ENCODE measurements at places on chromosomes 5 and 9.

DNA sequence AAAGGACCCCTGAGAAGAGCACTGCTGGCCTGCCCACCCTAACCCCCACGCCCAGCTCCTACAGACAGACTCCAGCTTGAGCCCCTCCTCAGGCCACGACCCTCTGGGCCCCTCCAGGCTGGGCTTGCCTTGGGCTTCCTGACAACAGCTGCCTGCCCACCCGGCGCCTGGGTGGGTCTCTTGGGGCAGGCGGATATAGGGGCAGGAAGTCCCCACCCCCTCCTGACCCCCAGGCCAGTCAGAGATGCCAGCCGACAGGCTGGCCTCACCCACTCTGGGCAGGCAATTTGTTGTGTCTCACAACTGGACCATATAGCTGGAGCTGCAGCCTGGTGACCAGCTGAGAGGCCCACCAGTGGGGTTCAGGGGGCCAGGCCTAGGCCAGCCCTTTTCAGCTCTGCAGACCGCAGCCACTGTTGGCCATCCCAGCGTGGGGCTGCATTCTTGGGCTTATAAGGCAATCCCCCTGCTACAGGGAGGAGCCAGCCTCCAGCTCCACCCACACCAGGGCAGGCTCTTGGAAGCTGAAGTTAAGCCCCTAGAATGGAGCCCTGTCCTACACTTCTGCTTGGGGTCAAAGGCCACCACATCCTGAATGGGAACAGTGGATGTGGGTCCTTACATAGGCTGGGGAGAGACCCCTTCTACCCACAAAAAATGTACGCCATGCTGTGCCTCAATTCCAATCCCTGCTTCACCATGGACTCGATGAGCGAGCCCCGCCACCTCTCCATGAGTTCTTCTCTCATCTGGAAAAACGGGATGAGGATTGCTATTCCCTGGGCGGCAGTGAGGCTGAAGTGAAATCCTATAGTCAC lies 2.0 kb downstream of the PDLIM7 start:
- no peak for DNase-seq

GRCh38 chr5:131067636-131068035 lies 97.4 kb downstream of the HINT1 start:
- DNase-seq = no peak

DNA sequence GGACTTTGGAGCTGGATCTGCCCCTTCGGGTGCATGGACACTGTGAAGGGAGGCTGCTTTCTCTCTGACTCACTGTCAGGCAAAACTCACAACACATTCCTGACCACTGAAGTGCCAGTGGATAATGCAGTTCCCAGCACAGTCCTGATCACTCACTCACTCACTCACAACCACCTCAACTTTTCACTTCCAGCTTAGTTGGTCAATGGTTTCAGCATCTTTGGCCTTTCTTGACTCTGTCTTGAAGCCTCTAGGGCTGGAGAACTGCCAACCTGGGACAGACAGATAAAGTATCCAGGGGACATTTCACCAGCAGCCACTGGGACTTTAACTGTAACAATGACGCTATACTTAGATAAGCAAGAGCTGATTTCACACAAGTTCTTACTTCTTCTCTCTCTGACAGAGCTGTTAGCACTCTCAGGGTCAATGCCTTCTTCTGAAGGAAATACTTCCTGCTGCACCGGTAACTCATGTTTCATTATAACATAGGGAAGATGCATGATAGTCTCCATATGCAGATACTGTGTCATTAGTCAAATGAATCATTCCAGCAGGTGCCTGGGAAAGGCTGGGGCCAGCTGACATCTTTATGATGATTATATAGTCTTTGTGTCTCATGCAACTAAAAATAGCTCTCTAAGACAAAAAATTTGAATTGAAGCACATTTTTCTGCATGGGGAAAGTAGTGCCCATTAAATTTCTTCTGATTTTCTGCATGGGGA lies 499.0 kb downstream of the SEMA5A start:
- no peak for DNase-seq

- no peak for DNase-seq
Measured at GRCh38 chr5:2023196-2023595, 140.5 kb upstream of the IRX4 start.

- no peak for DNase-seq
Measured at GRCh38 chr5:153079396-153079795, 411.1 kb upstream of the GRIA1 start.

DNA sequence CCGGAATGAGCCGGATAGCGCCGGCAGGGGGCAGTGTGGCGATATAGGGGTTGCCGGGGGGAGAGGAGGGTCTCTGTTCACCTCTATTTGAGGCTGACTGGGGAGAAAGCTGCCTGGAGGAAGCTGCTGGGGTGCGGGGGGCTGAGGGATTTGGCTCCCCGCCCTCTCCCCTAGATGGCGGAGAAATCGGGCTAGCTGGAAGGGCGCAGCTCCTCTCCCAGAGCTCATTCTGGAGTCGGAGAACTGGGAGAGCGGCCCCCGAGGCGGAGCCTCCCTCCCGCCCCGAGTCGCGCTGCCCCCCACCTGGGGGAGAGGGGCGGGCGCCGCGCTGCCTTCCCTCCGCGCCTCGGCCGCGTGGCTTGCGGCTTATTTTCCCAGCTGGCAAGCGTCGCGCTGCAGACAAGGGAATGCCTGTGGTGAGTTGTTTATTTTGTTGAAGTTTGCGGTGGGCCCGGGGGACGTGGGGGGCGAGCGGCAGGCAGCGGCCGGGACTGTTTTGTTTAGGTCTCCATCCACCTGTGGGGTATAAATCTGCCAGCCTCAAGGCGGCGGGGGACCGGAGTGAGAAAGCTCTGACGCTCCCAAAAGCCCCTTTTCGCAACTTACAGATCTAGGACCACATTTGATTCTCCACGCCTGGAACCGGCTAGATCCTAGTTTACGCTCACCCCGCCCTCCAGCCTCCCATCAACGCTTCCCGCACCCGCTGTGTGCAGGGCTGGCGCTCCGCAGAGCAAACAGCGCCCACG lies 4.1 kb upstream of the RGMB start:
- peak; percentile 15 for DNase-seq

DNA sequence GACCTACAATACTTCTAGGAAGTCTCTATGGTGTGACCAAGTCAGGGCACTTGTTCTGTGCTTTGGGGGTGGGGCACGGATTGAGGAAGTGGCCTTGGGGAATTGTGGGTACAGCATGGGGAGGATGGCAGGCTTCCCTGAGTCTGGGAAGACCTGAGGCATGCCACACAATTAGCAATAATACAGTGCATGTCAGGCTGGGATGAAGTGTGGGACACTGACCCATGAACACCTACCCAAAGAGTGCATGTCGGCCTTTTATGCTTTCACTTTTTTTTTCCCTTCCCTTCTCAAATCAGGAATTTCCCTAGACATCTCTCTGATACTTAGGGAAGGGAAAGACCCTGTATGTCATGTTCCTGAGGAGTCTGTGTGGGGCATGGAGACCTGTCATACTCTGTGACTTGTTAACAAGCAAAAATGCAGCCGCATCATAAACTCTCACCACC lies 146.4 kb downstream of the PALM2AKAP2 start:
- no peak for DNase-seq

DNA sequence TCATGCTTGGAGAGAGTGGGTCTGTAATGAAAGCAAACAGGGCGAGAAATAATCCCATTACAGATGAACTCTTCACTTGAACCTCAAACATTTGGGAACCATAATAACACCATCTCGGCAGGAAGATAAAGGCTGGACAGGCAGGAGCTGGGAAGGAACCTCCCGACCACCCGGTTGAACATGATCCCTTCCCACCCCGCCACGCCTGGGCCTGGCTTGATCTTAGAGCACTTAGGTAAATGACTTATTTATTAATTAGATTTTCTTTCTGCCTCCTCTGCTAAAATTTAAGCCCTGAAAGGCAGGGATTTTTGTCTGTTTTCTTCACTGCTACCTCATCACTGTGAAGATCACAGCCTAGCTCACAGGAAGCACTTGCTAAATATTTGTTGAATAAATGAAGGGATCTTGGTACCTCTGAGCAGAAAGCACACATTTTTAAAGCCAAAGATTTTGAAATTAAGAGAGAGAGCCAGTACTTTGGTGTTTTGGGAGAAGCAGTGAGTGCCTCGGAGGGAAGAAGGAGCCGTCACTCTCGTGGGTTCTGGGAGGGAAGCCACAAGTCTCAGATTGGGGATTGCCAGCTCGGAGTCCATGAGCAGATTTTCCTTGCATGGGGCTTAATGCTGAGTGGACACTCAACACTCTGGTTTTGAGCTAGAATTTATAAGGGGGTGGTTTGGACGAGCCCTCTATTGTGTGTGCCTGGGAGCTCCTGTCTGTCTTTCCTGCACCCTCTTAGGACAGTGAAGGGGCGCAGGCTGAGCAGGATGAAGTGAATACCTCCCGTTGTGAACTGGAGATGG lies 133.3 kb downstream of the MACROH2A1 start:
- no peak for DNase-seq

DNA sequence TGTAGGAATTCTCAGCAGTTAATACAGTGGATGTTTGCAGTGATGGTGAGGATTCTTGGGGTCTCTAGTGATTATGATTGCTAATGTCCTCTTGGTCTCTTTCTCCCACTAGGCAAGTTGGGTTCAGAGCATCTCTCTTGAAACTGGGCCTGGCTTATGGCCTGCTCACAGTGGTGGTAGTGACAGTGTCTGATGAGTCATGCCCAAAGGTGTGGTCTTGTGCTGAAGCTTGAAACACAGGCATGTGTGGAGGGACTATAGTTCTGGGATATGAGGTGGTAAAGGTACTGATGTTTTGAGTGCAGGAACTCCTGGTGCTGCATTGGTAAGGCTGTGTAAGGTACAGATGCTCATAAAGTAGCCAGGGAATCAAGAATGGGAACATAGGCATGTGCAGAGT lies 231.1 kb downstream of the FAM170A start:
- DNase-seq = no peak

GRCh38 chr9:78295731-78296130 lies 1.2 kb upstream of the PSAT1 start:
- DNase-seq = no peak

GRCh38 chr5:151523335-151523734 lies 67.8 kb downstream of the FAT2 start:
- DNase-seq = peak; percentile 46

GRCh38 chr9:29439961-29440360 lies 1866.7 kb upstream of the C9orf72 start:
- DNase-seq = no peak

DNA sequence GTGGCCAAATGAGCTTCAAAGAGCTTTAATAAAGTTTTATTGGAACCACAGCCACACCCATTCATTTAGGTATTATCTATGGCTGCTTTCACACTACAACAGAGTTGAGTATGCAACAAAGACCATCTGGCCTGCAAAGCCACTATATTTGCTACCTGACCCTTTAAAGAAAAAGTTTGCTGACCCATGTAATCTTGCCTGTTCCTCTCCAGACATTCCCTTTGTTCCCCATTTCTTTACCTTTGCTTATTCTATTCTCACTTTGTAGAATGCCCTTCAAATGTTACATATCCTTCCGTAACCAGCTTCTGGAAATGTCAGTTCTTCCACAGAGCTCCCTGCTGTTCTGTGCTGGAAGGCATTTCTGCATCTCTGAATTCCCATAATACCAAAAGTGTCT lies 320.2 kb downstream of the TLE1 start:
- DNase-seq = no peak
